ENCODE measurements at places on chromosomes 4 and X. TPM values are rescaled to one million over a fixed set of nuclear protein-coding genes. Genes with fewer than 3 reads are reported as not detected.
A peak's percentile ranks its signal among the peaks of the same experiment; 100 is the strongest.

DNA sequence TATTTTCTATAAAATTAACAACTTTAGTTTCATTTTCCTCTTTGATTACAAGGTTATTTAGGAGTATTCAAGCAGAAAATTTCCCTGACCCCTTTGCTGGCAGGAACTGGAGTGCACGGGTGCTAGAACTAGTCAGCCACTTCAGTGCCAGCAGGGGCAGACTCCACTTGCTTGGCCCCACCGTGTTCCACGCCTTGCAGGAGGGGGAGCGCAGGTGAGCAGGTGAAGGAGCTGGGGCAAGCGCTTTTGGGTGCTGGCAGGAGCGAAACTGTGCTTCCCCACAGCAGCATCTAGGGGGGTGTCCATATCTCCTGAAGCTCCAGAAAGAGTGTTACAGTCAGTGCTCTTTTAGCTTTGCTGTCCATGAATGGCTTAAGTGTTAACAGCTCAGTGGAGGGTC, 45.5 kb downstream of the MID2 start:
- no peak for DNase-seq

- no peak for DNase-seq
These were observed 1492.2 kb upstream of the TENM3 start for GRCh38 chr4:180751009-180751408.

FAAH2 gene
- 16.1 TPM for polyA plus RNA-seq

NDUFB11 gene
- polyA plus RNA-seq: 119 TPM

GRCh38 chr4:42865572-42866189, 26.8 kb upstream of the GRXCR1 start:
- DNase-seq: peak; percentile 47

DNA sequence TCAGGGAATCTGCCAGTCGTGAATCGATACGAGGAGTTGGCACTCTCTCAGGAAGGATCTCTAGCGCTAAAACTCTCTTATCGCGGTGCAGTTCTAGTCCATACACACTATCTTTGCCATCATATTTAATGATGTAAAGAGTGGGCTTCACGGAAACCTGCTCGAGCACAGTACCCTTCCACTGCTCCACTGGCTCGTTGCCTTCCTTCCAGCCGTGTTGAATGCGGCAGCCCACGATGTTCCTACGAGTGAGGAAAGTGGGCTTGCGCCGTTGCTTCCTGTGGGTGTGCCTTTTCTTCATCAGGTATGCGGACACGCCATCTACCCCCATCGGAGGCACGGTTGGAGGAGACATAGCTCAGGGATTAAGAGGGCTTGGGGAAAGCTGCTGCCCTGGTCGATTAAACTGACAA, 661 bp downstream of the SPIN4 start:
- no peak for DNase-seq

GRCh38 chr4:109411964-109412363, 21.7 kb upstream of the SEC24B start:
- DNase-seq: no peak

ADH7 gene
- polyA plus RNA-seq: not detected

GRCh38 chrX:72573158-72573511, 492 bp upstream of the HDAC8 start:
- DNase-seq: no peak

DNA sequence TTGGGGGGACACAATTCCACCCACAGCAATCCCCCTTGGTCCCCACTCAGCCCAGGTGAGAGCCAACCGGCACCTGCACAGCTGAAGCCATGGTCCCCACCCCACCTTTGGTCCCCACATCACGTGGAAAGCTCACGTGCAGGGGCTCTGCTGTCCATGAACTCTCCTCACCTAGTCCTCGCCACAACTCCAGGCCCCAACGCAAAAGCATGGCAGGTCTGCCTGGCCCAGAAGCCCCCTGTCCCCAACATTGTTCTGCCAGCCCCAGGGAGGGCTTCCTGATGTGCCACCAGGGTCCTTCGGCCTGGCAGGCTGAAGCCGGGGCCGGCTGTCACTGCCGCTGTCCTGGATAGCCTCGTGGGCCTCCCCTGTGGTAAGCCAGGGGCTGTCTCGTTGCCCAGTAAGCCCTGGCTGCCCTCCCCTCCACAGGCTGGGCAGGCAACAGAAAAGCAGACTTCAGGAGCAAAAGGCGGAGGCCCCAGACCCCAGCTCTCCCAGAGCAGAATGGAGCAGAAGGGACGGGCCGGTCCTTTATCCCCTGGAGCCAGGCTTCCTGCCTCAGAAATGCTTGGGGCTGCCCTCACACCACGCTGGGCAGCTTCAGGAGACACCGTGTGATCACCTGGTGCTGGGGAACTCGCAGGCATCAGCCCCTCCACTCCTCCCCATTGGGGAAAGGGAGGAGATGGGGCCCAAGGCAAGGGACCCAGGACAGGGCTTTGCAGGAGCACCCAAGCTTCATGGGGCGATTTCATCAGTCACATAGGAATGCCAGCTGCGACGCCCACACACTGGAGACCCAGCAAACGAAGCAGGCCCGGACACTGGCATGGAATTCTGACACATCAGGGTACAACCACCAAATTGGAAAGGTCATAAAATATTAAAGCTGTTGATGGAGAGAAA, 103.7 kb downstream of the ADRA2C start:
- DNase-seq: no peak

TMPRSS11B gene
- polyA plus RNA-seq: 0.19 TPM

DNA sequence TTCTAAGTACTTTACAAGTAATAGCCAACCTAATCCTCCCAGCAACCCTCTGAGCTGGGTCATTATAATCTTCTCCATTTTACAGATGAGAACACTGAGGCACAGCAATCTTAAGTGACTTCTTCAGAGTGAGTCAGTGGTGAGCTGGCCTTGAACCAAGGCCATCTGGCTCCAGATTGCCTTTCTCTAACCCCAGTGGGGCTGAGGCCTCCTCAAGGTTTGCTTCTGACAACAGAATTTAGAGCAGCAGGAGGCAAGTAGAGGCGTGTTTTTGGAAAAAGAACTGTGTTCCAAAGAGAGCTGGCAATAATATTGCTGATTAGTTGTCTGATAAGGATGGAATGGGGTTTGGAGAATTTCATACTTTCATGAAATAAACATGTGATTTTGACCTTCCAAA, 41.2 kb downstream of the PIR start:
- no peak for DNase-seq

DNA sequence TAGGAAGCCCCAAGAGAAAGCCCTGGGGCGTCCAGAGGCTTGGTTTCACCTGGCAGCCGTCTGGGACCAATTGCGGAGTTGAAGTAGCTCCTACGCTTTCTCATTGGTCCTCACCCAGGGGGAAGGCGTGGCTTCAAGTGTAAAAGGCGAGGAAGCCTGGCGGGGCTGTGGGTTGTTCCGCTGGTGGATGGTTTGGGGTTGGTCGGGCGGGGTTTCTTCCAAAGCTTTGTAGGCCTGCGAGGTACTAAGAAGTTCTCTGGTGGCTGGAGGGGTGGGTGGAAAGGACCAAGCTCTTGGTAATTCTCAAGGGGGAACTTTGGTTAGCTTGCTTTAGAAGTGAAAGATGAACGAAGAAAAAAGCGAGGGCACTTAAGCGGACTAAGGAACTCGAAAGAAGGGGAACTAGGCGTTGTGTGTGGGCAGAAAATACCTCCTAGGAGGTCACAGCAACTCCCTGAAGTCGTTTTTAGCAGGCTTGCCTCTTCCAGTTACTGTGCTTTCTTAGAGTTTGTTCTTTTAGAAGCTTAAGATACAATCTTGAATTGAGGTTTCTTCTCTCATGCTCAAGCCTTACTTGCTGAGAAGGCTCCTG, 36.6 kb downstream of the CCNG2 start:
- DNase-seq: no peak

- no peak for DNase-seq
These were observed 6.3 kb upstream of the FGFR3 start for GRCh38 chr4:1786544-1787362.

DRP2 gene
- 1.7 TPM for polyA plus RNA-seq

IQSEC2 gene
- polyA plus RNA-seq: 15.0 TPM

DNA sequence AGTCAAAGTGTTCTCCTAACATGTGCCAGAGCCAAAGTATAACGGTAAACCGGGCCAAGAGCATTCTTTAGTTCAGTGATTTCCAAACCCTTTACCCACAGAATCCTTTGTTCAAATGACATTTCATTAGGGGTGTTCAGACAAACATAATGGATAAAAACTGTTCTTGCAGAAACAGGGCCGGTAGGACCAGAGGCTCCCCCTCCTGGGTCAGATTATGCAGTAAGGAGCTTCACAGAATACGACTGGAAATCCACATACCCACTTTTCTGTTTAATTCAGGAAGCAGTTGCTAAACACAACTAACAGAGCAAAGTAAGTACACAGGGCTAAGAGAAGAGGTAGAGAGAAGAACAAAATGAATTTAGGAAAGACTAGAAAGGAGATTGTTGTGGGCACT, 46.6 kb upstream of the TMEM184C start:
- no peak for DNase-seq

DNA sequence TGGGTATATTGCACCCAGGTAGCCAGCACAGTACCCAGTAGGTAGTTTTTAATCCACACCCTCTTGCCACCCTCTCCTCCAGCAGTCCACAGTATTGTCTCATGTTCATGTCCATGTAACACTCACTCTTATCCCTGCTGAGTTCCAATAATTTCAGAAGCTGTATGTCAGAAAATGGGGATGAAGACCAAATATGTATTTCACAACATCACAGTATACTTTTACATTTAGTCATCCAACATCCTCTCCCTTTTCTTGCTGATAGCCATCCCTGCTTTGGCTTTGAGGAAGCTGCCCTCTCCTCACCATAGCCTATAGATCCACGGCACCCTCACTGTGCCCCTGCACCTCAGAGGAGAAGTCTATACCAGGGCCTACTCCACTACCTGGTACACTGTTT, 126.0 kb upstream of the LDB2 start:
- no peak for DNase-seq

PLXNB3 gene
- 1.8 TPM for polyA plus RNA-seq

DNA sequence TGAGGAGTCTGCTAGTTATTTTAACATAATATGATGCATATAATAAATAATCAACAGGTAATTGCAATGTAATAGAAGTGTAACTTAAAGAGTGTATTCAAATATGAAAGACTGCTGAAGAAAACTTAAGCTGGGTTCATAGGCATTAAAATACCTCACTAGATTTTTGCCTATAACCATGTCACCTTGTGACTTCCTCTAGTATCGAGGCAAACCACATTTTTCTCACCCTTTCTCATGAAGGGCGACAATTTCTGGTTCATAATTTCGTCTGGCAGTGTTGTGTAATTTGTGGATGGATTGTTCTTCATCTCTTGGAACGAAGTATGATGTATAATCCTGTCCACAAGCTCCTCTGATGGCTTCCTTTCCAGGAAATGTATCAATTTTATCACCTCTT, 16.0 kb downstream of the SULT1E1 start:
- DNase-seq: no peak

DNA sequence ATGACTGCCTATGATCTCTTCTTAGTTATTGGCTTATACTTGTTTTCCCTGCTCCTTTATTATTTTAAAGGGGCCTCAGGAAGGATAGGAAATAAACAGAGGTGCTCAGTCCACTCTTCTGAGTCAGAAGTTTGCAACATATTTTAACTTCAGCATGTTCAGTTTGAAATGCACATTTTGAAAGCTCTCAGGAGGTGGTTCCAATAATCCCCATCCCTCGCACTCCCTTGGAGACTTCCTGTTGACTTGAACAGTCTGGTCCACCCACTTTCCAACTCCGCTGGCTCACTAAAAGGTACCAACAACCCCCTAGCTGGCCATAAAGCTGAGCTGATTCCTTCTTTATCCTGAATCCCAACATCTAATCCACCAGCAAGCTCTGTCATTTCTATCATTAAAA, 78.3 kb upstream of the DUSP21 start:
- no peak for DNase-seq

CENPI gene
- polyA plus RNA-seq: 8.5 TPM

DNA sequence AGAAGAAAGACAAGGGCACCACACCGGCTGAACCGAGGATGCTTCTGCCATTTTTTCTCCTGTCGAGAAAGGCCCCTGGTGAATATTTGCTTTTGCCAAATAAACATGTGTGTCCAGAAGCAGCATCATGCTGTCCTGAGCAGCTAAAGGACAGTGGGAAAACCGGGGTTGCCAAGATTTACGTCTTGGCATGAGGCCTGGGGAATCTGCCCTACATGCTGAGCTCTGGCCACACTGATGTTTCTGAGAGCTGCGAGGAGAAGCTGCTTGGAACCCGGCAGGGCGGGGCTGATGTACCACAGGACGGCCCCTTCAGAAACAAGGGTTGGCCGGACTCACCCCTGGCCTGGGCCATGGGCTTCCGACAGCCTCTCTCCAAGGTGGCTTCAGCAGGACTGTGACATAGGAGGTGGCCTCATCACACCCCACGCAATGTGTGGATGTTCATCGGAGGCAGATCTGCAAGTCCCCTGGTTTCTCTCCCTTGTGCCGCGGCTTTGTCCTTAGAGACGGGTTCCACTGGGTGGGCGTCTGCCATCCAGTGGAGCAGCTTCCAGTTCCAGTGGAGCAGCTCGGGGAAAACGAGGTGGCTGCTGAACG, 42.2 kb upstream of the SORCS2 start:
- DNase-seq: no peak

PLK4 gene
- 23.2 TPM for polyA plus RNA-seq

- no peak for DNase-seq
These were observed 55.2 kb downstream of the LGI2 start for GRCh38 chr4:24975510-24975909.

TRIM60 gene
- polyA plus RNA-seq: not detected

FREM3 gene
- 0.07 TPM for polyA plus RNA-seq

GRCh38 chr4:77636902-77637301, 31.3 kb downstream of the CXCL13 start:
- DNase-seq: no peak

DNA sequence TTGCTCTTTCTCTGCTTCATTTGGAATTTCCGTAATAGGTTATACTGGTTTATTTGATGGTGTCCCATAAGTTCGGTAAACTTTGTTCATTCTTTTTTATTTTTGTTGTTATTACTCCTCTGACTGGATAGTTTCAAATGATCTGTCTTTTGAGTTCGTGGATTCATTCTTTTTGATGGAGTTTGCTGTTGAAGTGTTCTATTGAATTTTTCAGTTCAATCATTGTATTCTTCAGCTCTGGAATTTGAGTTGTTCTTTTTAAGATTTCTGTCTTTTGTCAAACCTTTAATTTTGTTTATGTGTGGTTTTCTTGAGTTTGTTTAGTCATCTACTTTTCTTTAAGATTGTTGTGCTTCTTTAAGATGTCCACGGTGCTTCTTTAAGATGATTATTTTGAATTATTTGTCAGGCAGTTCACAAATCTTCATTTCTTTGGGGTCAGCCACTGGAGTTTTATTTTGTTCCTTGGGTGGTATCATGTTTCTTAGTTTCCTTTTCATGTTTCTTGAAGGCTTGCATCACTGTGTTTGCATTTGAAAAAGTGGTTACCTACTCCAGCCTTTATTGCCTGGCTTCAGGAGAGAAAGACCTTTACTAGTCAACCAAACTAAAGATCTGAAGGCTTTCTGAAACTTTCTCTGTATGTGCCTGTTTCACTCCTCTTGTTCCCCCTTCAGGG, 154.8 kb upstream of the ANXA3 start:
- no peak for DNase-seq

MAPK10 gene
- polyA plus RNA-seq: 80.2 TPM
